ENCODE measurements at places on chromosomes 13 and 19. TPM values are rescaled to one million over a fixed set of nuclear protein-coding genes. Genes with fewer than 3 reads are reported as not detected.

Gene PRKCG
- total RNA-seq = not detected

Gene C19orf44
- 2.9 TPM for total RNA-seq

DNA sequence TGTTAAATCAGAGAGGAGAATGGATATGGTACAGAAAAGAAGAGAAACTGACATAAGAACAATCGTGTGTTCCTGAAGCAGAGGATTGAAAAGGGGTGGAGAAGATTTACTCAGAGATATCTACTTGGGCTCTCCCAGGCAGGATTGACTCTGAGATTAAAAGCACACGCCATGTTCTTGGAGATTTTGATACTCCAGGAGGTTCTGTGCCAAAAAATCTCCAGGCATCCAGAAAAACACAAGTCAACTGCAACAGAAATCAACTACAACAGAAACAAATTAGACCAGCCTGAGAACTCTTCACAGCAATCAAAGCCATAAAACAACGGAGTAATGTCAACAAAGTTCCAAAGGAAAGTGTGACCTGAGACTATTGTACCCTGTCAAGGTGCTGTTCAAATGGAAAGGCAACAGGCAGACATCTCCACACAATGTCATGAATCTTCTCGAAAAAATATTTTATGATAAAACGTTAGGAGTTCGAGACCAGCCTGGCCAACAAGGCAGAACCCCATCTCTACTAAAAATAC lies 104.2 kb downstream of the UBL3 start:
- no peaks in the 10 kb centered on the region for H3K36me3 ChIP-seq
- no peak for DNase-seq
- no peaks in the 10 kb centered on the region for H3K27me3 ChIP-seq
- H3K27ac ChIP-seq = no peak overlapping the region

DNA sequence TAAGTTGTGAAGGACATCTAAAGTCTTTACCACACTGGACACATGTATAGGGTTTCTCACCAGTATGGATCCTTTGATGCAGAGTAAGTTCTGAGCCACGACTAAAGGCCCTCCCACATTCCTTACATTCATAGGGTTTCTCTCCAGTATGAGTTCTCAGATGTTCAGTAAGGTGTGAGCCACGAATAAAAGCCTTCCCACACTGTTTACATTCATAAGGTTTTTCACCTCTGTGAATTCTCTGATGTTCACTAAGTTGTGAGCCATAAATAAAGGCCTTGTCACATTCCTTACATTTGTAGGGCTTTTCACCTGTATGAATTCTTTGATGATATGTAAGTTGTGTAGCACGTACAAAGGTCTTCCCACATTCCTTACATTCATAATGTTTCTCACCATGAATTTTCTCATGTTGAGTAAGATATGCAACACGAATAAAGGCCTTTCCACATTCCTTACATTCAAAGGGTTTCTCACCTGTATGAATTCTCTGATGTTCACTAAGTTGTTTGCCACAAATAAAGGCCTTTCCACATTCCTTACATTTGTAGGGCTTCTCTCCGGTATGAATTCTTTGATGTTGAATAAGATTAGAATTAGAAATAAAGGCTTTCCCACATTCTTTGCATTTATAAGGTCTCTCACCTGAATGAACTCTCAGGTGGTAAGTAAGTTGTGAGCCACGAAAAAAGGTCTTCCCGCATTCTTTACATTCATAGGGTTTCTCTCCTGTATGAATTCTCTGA lies 29.8 kb downstream of the ZNF571 start:
- no peak for DNase-seq
- no peaks in the 10 kb centered on the region for H3K4me1 ChIP-seq
- H3K36me3 ChIP-seq = peaks cover 100% of the 10 kb centered on the region
- H3K27me3 ChIP-seq = no peaks in the 10 kb centered on the region
